ENCODE measurements at places on chromosomes 4 and X. TPM values are rescaled to one million over a fixed set of nuclear protein-coding genes. Genes with fewer than 3 reads are reported as not detected.

- H3K4me3 ChIP-seq = no peak overlapping the region
- no peak overlapping the region for H3K27ac ChIP-seq
- no peaks in the 10 kb centered on the region for H3K27me3 ChIP-seq
- no peaks in the 10 kb centered on the region for H3K36me3 ChIP-seq
- no peaks in the 10 kb centered on the region for H3K4me1 ChIP-seq
- no peak for DNase-seq
Observed at GRCh38 chrX:153778684-153779101, 2.1 kb upstream of the SRPK3 start.

DNA sequence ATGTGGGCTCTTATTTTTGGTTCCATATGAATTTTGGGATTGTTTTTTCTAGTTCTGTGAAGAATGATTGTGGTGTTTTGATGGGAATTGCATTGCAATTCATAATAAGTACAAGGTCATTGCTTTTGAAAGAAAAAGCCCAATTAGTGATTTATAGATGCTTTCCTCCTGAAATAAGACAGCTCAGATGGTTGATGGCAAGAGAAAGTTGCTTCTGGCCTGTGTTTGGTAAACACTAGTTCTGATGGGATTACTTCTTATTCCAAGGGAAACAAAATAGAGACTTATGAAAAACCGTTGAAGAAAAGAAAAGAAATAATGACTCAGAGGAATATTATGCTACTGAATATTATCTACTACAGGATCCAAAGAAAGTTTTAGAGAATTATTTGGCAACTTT is 144.9 kb downstream of the SPANXA1 start:
- no peak overlapping the region for H3K27ac ChIP-seq
- H3K4me3 ChIP-seq = no peak overlapping the region
- H3K4me1 ChIP-seq = no peaks in the 10 kb centered on the region
- H3K36me3 ChIP-seq = no peaks in the 10 kb centered on the region

DNA sequence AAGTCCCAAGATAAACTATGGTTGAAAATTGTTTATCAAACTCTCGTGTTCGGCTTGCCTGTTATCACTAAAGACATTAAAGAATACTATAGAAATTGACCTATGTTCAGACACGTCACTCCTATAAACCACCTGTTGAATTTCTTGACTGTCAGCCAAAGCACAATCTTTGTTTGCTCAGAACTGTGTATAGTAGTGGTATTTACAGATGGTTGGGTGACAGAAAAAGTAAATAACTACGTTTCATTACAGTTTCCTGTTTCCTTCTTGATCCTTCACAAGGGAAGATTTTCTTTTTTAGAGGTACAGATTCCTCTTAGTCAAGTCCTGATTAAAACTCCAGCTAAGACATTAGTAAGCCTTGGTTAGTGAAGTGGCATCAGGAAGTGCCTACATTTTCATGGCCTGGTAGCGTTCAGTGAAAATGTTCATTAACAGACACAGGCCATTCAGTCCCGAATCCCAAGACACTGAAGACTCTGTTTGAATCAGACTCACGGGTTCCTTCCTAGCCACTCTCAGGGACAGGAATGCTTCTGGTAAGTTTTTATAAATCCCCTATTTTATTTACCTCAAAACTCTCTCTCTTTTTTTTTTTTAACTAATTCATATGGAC is at the start of gene SMIM31:
TSS of gene SMIM31 (plus strand) at position 259 of the 616 bp plus-strand sequence. CDS start 16,313 bp downstream, outside the sequence.
- no peak for DNase-seq
- no peaks in the 10 kb centered on the region for H3K36me3 ChIP-seq
- no peaks in the 10 kb centered on the region for H3K4me1 ChIP-seq
- H3K4me3 ChIP-seq = no peak within 1 kb of the TSS

The EGF gene
- total RNA-seq = not detected

The CSAG3 gene
- total RNA-seq = not detected

The TEX13B gene
- total RNA-seq = not detected
